ENCODE measurements at places on chromosomes 16 and 17. TPM values are rescaled to one million over a fixed set of nuclear protein-coding genes. Genes with fewer than 3 reads are reported as not detected.
A peak's percentile ranks its signal among the peaks of the same experiment; 100 is the strongest.

GRCh38 chr16:19128454-19129200, 14.9 kb downstream of the ITPRIPL2 start:
- no peak overlapping the region for H3K4me3 ChIP-seq
- DNase-seq, result no peak
- H3K27me3 ChIP-seq, result no peaks in the 10 kb centered on the region
- H3K27ac ChIP-seq, result peak overlapping the region; percentile 42

- H3K36me3 ChIP-seq, result no peaks in the 10 kb centered on the region
- H3K4me1 ChIP-seq, result no peaks in the 10 kb centered on the region
- H3K27me3 ChIP-seq, result no peaks in the 10 kb centered on the region
Measured at GRCh38 chr16:49013727-49014080, 267.9 kb downstream of the CBLN1 start.

GRCh38 chr16:65200857-65201256, 79.0 kb upstream of the CDH11 start:
- H3K4me3 ChIP-seq, result no peak overlapping the region
- no peaks in the 10 kb centered on the region for H3K36me3 ChIP-seq
- DNase-seq, result no peak

The TP53TG3D gene
- not detected for total RNA-seq

DNA sequence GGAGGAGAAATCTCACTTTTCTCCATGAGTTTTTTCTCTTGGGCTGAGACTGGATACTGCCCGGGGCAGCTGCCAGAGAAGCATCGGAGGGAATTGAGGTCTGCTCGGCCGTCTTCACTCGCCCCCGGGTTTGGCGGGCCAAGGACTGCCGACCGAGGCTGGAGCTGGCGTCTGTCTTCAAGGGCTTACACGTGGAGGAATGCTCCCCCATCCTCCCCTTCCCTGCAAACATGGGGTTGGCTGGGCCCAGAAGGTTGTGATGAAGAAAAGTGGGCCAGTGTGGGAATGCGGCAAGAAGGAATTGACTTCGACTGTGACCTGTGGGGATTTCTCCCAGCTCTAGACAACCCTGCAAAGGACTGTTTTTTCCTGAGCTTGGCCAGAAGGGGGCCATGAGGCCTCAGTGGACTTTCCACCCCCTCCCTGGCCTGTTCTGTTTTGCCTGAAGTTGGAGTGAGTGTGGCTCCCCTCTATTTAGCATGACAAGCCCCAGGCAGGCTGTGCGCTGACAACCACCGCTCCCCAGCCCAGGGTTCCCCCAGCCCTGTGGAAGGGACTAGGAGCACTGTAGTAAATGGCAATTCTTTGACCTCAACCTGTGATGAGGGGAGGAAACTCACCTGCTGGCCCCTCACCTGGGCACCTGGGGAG, 19.1 kb downstream of the NGFR start:
- no peaks in the 10 kb centered on the region for H3K4me1 ChIP-seq
- peaks cover 5% of the 10 kb centered on the region for H3K27me3 ChIP-seq
- no peak overlapping the region for H3K4me3 ChIP-seq
- H3K36me3 ChIP-seq, result no peaks in the 10 kb centered on the region
- no peak overlapping the region for H3K27ac ChIP-seq

The SLC12A3 gene
- not detected for total RNA-seq

The SHCBP1 gene
- 46.5 TPM for total RNA-seq

DNA sequence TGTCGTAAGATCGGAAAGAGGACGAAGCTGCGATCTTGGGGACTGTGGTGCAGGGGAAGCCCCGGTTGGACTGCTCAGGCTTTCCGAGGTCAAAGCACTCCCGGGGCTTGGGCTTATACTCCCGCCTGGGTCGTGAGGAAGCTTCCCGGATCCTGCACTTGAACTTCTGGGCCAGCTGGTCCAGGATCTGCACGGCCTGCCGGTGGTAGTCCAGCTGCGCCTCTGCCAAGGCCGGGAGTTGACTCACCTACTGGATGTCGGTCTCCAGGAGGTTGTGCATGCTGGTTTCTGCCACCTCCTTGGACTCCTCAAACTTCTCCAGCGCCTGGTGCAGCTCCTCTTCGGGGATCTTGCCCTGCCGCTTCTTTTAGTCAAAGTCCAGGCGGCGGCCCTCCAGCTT, 99.2 kb downstream of the KPNA2 start:
- H3K4me1 ChIP-seq, result no peaks in the 10 kb centered on the region
- no peak for DNase-seq
- no peak overlapping the region for H3K4me3 ChIP-seq
- H3K27ac ChIP-seq, result no peak overlapping the region

DNA sequence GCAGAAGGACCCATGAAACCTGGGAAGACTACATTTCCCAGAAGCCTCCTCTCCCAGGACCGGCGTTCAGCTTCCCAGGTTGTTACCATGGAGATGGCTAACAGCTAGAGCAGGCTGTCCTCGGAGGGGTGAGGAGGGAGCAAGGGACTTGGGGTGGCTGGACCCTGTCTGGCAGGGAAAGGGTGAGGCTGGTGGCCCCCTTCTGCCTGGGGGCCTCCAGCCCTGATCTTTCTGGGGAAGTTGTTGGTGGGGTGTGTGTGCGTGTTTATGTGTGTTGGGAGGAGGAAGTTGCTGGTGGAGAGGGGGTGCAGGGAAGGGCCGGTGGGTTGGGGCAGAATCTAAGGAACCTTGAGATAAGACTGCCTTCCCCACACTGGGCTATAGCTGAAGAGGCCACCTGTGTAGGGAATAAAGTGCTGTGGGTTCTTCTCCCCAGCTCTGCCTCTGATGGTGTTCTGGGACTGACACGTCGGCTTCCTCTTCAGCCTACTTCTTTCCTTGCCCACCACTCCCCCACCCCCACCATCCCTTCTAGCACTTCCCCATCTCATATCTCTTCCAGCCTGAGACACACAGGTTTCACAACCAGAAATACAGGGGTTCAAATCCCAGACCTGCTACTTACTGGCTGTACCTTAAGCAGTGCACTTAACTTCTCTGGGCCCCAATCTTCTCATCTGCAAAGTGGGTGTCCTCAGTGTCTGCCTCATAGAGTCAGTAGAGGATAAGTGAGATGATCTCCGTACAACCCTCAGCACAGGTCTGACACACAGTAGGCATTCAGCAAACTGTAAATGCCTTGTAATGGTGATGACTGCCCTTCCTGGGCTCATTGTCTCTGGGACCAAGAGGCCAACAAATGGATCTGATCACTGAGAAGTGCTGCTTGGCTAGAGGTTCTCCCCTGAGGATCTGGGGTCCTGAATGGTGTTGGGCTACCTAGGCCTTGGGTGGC, at the start of gene DRC7:
TSS of gene DRC7 (plus strand) at position 82 of the 955 bp plus-strand sequence. CDS start 3,144 bp downstream, outside the sequence.
- H3K36me3 ChIP-seq, result peaks cover 1% of the 10 kb centered on the region
- H3K4me3 ChIP-seq, result peak within 1 kb of the TSS; percentile 68
- DNase-seq, result peak; percentile 5
- H3K4me1 ChIP-seq, result peaks cover 21% of the 10 kb centered on the region
- H3K27ac ChIP-seq, result peak within 1 kb of the TSS; percentile 63

DNA sequence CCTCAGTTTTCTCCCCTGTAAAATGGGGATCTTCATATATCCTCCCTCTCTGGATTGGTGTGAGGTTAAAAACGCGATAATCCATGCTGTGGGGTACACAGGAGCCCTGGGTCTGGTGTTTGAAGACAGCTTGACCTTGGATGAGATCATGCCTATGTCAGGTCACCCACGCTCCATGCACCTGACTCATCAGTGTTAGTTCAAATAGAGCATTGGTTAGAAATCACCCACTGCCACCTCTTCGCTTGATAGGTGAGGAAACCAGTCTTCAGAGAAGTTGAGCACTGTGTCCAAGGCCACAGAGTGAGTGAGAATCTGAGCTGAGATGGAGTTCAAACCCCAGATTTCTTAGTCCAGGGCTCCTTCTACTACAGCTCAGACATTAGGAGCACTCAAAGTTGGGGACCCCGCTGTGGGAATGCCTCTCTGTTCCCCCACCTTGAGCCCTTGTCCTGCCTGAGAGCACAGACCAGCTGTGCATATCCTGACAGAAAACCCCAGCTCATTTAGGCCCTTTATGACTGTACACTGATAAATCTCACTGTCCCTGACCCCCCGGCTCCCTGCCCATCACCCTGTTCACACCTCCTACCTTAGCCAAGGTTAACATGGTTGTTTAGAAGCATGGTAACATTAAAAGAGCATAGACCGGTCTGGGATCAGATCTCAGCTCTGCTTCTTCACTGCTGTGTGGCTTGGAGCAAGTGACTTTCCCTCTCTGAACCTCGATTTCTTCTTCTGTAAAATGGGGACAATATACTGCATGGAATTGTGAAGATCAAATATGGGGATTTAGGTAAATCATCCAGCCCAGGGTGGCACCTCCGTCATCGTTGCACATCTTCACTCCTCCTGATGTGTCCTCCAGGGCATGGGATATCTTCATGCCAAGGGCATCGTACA, 22.4 kb upstream of the LGALS9 start:
- no peak for DNase-seq
- H3K4me1 ChIP-seq, result peaks cover 32% of the 10 kb centered on the region
- H3K36me3 ChIP-seq, result peaks cover 43% of the 10 kb centered on the region
- no peaks in the 10 kb centered on the region for H3K27me3 ChIP-seq
- peak overlapping the region; percentile 88 for H3K27ac ChIP-seq

DNA sequence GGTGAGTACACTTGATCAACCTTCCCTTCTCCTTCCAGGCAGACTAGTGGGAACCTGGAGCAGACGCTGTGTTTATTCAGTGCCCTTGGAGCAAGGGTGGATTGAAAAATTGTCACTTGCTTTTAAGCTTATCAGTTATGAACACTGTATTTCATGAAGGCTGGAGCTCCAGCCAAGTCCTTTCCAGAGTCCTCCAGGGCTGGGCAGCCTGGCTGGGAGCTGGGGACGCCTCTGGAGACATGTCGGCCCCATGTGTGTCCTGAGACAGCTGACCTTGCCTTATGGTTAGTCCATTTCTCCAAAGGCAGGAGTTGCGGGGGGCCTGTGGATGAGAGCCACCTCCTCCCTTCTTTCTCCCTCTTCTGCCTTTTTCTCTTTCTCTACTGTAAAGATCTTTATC, 67.0 kb downstream of the RAP1GAP2 start:
- no peak overlapping the region for H3K4me3 ChIP-seq
- no peak for DNase-seq
- H3K27ac ChIP-seq, result no peak overlapping the region
- H3K36me3 ChIP-seq, result no peaks in the 10 kb centered on the region

DNA sequence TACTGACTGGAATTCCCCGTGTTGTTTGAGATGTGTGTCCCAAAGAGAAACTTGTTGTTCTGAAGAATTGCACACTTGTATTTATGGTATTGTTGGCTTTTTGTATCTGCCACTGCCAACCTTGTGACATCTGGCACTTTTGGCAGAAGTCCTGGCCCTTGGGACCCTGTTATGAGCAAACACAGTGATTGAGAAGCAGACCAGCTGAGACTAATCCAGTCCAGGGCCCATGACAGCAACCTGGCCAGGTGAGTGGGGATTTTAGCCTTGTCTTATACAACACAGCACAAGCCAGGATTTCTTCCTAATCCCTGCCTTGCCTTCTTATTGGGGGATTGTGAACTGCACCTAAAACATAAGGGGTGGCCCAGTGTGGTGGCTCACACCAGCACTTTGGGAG, 80.0 kb downstream of the NTN1 start:
- no peaks in the 10 kb centered on the region for H3K36me3 ChIP-seq
- H3K4me1 ChIP-seq, result no peaks in the 10 kb centered on the region
- H3K27ac ChIP-seq, result no peak overlapping the region
- H3K27me3 ChIP-seq, result peaks cover 6% of the 10 kb centered on the region

DNA sequence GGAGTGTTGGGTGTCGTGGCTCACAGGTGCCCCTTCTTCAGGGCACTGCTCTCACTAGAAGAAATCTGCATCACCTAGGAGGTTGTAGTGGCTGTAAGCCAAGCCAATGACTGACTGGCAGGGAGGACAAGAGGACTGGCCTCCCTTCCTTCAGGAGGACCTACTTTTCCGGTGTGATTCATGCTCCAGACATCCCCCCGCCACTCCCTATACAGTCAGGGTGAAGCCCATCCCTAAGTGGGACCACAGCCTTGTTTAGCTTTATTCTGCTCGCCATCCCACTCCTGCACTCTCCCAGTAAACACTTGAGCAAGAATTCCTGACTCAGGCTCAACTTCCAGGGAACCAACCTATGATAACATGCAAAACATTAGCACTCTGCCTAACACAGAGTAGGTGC, 67.0 kb downstream of the PLCG2 start:
- no peak overlapping the region for H3K4me3 ChIP-seq
- DNase-seq, result no peak
- H3K4me1 ChIP-seq, result peaks cover 16% of the 10 kb centered on the region
- H3K27ac ChIP-seq, result no peak overlapping the region

- H3K4me1 ChIP-seq, result no peaks in the 10 kb centered on the region
- no peak overlapping the region for H3K27ac ChIP-seq
- DNase-seq, result no peak
- peaks cover 14% of the 10 kb centered on the region for H3K27me3 ChIP-seq
- H3K36me3 ChIP-seq, result no peaks in the 10 kb centered on the region
Measured at GRCh38 chr17:61524319-61524718, 66.7 kb downstream of the NACA2 start.

The CCL4 gene
- total RNA-seq, result 1,230 TPM

- H3K4me3 ChIP-seq, result no peak overlapping the region
- H3K4me1 ChIP-seq, result no peaks in the 10 kb centered on the region
- no peaks in the 10 kb centered on the region for H3K36me3 ChIP-seq
- DNase-seq, result no peak
- peaks cover 18% of the 10 kb centered on the region for H3K27me3 ChIP-seq
Measured at GRCh38 chr16:84677849-84678248, 22.0 kb upstream of the USP10 start.

DNA sequence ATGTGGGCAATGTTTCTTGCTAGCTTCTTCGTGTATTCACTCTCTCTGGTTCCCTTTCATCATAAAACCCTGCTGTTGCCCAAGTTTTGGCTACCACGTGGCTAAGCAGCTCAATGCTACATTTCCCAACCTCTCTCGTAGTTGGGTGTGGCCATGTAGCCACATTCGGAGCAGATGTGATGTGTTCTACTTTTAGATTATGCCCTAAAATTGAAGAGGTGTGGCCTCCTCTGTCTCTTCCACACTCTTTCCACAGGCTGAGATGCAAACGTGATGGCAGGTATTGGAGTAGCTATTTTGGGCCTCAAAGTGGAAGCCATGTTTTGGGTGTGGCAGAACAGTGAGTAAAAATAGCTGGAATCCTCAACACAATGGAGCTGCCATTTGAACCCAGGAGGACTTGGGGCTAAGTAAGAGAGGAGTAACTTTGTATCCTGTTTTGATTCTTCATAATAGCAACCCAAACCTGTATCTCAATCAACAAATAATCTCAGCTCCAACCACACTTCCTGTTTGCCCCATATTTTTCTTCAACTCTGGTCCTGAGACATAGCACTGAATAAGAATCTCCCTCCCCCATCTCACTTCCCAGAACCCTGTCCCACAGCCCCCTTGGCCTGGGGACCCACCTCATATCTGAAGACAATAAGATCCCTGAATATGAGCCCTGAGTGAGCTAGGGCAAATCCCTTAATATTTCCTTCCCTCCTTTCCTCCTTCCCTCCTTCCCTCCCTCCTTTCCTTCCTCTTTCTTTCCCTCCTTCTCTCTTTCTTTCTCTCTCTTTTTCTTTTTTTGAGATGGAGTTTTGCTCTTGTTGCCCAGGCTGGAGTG, 4.0 kb downstream of the NUPR1 start:
- no peaks in the 10 kb centered on the region for H3K36me3 ChIP-seq
- no peak overlapping the region for H3K4me3 ChIP-seq
- peak overlapping the region; percentile 53 for H3K27ac ChIP-seq

The NHLRC4 gene
- total RNA-seq, result 1.2 TPM

The CLDN9 gene
- total RNA-seq, result not detected

The AATF gene
- total RNA-seq, result 110 TPM

GRCh38 chr16:12119562-12119961, 143.0 kb downstream of the SNX29 start:
- H3K4me1 ChIP-seq, result peaks cover 3% of the 10 kb centered on the region
- no peaks in the 10 kb centered on the region for H3K27me3 ChIP-seq
- H3K4me3 ChIP-seq, result no peak overlapping the region
- DNase-seq, result no peak
- H3K36me3 ChIP-seq, result no peaks in the 10 kb centered on the region

The DBNDD1 gene
- 0.18 TPM for total RNA-seq

The MSI2 gene
- 278 TPM for total RNA-seq

The TP53TG3F gene
- total RNA-seq, result not detected

The GGNBP2 gene
- total RNA-seq, result 80.9 TPM

Measured in activated T-helper 1 cell treated with anti-CD3 and anti-CD28 coated beads, Interleukin-12 subunit alpha, Interleukin-12 subunit beta, Interleukin-2, Interleukin-4 antibody, amounts not matched to agents 30 ng/mL and 10 ng/mL and 1 ng/mL, durations not matched to agents 14 hours and 24 hours and 36 hours (primary cell).